ENCODE measurements at places on chromosomes 6 and 20. TPM values are rescaled to one million over a fixed set of nuclear protein-coding genes. Genes with fewer than 3 reads are reported as not detected.

PKIG gene
- 134 TPM for total RNA-seq

DNA sequence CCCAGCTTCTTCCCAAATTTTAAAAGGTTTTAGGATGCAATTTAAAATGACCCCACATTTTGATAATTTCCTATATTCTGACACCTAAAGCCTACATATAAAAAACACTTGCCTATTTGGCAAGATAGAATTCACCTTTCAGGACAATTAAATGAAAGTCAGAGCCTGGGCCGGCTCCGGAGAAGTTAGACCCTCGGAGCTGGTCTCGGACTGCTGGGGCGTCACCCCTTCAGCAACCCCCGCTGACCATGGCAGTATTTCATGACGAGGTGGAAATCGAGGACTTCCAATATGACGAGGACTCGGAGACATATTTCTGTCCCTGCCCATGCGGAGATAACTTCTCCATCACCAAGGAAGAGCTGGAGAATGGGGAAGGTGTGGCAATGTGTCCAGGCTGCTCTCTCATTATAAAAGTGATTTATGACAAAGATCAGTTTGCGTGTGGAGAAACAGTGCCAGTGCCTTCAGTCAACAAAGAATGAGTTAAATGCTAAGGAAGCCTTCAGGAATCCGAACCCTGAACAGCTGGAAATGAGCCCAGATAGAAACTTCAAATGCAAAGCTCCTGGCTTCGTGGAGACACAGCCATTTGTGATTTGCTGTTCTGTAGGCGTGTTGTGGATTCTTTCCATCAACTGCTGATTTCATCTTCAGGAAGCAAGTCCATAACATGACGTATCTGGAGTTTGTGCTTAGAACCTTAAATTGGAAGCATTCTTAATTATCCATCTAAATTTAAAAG lies 16.0 kb downstream of the TCFL5 start:
- DNase-seq, result no peak

DNA sequence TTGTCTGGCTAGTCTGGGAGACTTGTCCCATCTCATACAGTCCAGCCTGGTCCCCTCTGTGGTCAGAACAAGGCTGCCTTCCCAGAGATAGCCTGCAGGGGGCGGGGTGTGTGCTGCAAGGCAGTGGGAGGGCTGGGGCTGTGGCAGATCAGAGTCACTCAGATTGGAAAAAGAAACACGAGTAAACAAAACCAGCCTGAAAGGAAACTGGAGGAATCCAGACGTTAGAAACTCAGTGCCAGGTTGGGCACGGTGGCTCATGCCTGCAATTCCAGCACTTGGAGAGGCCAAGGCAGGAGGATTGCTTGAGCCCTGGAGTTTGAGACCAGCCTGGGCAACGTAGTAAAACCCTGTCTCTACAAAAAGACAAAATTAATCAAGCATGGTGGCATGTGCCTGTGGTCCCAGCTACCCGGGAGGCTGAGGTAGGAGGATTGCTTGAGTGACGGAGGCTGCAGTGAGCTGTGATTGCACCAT lies 20.2 kb downstream of the LEMD2 start:
- peak; percentile 79 for DNase-seq

CALHM6 gene
- 1.6 TPM for total RNA-seq

CST7 gene
- not detected for total RNA-seq

GRCh38 chr6:106397431-106397830 lies 36.9 kb downstream of the CRYBG1 start:
- DNase-seq, result no peak

DNA sequence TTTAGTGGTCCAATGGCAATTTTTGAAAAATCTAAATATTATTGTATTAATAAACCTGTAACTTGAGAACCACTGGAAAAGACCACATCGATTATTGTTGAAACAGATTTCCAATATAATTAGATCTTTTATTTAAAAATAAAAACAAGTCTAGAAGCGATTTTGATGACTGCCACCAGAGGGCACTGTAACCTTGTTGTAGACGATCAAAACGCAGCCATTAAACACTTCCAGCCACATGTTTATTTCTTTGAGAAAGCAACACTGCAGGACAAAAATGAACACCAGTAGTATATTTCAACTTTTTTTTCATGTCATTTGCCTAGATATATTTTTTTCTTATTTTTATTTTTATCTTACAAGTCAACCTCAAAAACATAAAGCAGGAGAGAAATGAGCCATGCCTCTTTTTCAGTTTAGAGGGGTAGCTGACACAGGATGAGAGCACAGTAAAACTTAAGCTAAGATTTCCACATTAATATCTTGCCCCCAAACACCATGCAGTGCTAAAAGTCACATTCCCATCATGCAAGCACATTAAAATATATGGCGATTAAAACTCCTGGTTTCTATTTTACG lies 115.4 kb downstream of the OPRM1 start:
- DNase-seq, result peak; percentile 87

GRCh38 chr6:636488-636887 lies 20.4 kb downstream of the HUS1B start:
- no peak for DNase-seq
